ENCODE measurements at places on chromosomes 1 and 21.

GRCh38 chr1:170461291-170461747 is 70.6 kb upstream of the GORAB start:
- DNase-seq, result no peak

GRCh38 chr1:88371436-88372023 is 312.5 kb upstream of the PKN2 start:
- no peak for DNase-seq

- no peak for DNase-seq
Measured at GRCh38 chr1:145805057-145805456, 18.8 kb downstream of the RNF115 start.

GRCh38 chr1:21305900-21306189 is 15.6 kb upstream of the ECE1 start:
- DNase-seq, result no peak

DNA sequence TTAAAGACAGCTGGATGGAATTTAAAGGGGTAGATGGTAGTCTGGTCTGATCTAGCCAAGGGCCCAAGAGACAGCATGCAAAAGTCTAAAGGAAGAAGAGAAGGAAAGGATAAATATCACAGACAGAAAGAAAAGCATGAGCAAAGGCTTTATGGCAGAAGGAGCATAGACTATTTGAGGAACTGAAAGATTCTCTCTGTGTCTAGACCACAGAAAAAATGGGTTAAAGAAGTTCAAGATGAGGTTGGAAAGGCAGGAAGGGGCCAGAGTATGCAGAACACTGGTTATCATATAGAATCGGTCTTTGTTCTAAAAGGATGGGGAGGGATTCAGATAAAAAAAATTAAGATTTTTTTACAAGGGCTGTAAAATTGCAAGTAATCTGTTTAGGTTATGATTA is 136.8 kb upstream of the SGIP1 start:
- DNase-seq, result no peak

DNA sequence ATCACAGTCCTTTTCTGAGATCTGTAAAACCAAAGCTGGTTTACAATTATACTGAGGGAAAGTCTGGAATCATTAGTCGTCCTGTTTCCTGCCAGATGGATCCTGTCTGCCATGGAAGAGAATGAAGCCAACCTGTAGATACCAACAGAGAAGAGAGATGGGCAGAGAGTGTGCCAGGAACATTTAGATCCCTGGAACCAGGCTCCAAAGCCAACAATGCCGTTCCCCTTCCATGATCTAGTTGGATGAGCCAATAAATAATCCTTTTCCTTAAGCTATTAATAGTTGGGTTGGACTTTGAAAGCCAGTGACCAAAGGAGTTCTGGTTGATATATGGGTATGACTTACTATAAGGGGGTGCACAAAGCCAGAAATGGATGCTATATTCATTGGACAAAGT is 15.0 kb downstream of the CAPN8 start:
- no peak for DNase-seq

- no peak for DNase-seq
Measured at GRCh38 chr1:167882376-167882775, 31.6 kb downstream of the ADCY10 start.

DNA sequence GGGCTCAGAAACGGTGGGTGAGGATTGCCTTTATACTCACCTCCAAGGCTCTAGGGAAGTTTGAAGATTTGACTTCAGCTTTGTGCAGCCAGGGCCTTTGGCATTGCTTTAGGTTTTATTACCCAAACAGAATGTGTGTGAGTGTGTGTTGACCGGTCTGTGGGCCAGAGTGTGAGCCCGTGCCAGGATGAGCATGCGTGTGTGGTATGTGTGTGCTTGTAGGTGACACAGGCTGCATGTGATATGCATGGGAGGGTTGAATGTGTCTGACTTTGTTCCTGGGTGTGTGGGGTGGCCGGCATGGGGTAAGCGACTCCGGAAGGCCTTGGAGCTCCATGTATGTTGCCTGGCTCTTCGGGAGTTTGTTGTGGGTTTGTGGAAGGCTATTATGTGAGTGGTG is 160.5 kb downstream of the FOXD2 start:
- no peak for DNase-seq

DNA sequence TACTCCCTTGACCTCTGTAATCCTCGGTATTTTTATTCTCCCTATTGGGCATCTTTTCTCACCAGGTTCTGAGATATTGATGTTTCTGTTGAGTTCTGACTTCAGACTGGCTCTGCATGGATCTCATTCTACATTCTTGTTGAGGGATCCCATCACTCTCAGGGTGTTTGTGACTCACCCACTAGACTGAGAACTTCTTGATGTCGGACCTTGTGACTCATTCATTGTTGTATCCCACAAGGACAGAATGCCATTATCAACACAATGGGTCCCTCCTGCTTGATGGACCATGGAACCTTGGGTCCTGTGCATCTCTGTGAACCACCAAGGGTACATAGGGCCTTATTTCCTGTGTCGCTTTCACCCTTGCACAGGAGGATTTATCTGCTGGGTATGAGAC is 174.1 kb downstream of the PBX1 start:
- no peak for DNase-seq

DNA sequence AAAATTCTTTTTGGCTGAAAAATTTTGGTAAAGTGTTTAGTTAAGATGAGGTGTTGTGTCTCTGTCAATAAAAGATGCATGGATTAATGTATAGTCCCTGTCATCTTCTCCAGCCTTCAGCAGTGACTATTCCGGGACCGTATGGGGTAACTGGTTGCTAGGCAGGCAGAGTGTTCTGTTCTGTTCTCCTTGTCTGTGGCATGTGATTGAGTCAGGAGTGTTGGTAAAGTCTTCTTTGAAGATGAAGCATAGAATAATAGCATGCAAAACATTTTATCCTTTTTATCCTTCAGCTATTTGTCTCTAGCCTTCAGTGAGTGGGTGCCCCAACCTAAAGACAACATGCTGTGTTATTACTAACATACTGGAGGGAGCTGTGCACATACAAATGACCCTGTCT is 74.6 kb downstream of the RGL1 start:
- DNase-seq, result no peak

DNA sequence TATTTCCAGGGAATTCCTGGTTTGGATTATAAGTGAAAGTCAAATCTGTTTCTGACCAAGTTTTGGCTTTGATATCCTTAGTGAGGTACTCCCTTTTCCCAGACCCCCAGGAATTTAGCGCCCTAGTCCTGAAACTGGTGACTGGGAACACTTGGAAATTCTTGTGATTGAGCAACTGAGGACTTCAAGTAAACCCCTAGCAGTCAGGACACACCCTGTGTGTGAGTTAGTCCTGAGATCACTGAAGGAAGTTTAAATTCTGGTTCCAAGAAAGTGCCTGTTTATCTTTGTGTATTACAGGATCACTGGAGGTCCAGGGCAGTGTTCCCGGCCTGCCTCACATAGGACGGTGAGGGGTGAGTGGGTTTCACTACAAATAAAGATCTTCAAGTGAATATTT is 95.1 kb upstream of the F3 start:
- peak; percentile 85 for DNase-seq

- no peak for DNase-seq
Measured at GRCh38 chr1:208527156-208527555, 283.0 kb upstream of the PLXNA2 start.

Data from vagina (tissue), 2 donors.